AML-193 (cell line): ENCODE measurements at places on chromosomes 16 and 17.

DNA sequence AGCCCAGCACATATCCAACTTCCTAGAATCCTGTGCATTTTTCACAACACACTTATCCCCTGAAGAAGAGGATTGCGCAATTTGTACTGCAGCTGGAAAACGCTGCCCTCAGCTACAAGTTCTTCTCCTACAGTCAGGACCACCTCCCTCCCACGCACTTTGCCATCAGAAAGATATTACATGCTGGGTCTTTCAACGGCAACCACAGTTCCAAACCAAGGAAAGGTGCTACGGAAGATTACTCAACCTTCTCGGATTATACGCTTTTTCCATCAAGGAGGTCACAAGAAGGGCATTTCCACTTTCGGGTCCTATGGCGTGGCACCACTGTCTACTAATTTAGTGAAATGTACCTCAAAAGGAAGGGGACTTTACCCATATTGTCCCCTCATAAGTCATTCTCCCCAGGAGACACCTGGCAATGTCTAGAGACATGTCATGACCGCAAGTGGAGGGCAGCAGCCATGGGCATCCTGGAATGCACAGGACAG lies 35.2 kb downstream of the USP7 start:
- DNase-seq: no peak

DNA sequence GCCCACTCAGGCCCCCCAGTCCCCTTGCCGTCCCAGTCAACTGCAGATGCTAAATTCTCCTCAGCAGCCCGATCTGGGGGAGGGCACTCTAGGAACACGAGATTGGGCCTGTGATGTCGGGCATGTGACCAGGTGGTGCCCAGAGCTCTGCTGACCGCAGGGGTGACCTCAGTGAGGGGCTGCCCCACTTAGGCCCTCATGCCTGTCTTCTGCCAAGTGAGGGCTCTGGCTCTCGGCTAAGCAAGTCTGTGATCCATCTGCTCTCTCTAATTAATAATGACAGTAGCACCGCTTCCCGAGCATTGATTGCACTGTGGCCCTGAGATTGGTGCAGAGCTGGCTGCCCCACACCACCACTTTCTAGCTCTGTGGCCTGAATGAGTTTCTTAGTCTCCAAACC lies 138.8 kb downstream of the MRM1 start:
- no peak for DNase-seq

DNA sequence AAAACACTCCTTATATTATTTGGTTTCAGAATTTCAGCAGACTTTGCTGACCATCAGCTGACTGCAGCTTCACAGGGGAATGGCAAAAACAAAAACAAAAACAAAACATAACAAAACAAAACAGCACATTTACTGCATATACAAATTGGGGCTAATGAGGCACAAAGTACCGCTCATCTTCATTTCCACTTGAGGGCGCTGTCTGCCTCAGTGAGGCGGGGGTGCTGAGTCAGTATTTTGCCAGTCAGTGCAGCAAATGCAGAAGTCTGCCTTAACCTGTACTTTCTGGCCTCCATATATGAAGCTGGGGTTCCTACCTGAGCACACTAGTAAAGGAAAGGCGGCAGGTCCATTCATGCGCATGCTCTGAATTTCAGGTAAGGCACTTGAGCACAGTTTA lies 13.5 kb upstream of the DYNLRB2 start:
- DNase-seq: peak; percentile 54

DNA sequence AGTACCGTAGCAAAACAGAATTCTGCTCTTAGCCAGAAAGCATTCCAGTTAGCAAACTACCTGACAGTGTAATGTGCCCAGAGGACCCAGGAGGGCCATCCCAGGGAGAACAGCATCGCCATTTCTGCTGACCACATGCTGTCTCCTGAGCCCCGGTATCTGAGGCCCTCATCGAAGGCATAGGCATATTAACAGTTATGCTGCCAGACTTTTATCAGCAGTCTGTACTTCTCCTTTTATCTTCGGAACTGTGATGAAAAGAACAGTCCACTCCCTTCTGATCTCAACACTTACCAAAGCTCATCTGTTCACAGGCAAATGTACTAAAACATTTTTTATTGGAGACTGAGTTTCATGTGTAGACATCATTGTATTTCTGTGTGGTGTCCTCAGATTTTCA lies 236.4 kb downstream of the PRKCA start:
- no peak for DNase-seq

GRCh38 chr17:44969144-44969780 lies 1.2 kb upstream of the C1QL1 start:
- DNase-seq: no peak

- DNase-seq: no peak
Measured at GRCh38 chr17:17061516-17061915, 19.3 kb downstream of the MPRIP start.

DNA sequence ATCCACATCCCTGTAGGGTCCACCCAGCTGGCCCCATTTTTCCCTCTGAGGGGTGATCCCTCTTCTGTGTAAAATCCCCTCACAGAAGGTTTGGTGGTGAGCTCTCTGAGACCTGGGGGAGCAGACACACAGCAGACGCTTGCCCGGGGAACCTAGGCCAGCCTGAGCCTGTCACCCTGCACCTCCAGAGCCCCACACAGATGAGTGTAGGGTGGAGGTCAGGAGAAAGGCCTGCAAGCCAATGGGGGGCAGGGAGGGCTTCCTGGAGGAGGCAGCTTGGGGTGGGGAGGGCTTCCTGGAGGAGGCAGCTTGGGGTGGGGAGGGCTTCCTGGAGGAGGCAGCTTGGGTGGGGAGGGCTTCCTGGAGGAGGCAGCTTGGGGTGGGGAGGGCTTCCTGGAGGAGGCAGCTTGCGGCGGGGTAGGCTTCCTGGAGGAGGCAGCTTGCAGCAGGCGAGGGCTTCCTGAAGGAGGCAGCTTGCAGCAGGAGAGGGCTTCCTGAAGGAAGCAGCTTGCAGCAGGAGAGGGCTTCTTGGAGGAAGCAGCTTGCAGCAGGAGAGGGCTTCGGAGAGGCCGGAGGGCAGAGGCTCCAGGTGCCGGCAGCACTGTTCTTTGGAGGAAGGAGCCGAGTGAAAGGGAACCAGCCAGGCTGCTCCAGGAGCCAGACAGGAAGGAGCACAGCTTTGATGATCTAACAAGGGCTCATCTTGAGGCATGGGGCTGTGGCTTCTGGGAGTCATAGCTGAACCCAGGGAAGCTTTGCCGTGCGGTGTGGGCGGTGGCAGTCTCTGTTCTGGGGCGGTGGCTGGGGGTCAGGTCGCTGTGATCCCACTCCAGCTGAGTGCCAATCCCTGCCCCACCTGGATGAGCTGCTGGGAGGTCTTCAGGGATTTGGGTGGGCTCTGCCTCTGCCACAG lies 83.7 kb upstream of the ZNF469 start:
- no peak for DNase-seq

DNA sequence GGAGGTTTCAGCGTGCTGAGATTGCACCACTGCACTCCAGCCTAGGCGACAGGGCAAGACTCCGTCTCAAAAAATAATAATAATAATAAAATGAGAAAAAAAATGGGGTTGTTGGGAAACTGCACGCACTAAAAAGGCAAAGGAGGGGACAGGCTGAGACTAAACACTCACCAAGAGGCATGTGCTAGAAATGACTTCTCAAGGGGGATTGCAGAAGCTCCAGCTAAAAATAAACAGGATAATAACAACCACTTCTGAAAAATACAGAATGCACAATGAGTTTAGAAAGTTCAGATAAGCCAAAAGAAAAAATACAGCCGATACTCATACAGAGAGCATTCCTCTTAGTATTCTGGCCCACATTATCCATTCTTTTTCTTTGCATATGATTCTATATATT lies 15.1 kb upstream of the TIMP2 start:
- DNase-seq: no peak

- no peak for DNase-seq
Measured at GRCh38 chr17:2723505-2723996, 12.0 kb upstream of the CLUH start.

GRCh38 chr17:75842963-75843576 lies 1.1 kb downstream of the UNC13D start:
- no peak for DNase-seq

DNA sequence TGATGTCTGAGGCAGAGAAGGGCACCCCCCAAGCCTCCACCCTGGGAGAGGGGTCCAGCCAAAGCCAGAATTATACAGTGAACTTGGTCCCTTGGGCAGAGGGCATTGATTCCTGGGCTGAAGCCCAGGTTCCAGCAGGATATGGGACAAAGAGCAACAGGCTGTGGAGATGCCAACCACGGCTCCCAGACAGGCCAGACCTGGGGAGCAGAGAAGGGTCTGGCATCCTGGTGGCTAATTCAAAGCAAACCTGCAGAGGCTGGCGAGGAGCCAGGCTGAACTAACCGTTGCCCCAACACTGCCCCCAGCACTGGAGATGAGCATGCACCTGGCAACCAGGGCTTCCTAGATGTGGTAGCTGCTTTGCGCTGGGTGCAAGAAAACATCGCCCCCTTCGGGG lies 3.0 kb downstream of the CES3 start:
- no peak for DNase-seq

DNA sequence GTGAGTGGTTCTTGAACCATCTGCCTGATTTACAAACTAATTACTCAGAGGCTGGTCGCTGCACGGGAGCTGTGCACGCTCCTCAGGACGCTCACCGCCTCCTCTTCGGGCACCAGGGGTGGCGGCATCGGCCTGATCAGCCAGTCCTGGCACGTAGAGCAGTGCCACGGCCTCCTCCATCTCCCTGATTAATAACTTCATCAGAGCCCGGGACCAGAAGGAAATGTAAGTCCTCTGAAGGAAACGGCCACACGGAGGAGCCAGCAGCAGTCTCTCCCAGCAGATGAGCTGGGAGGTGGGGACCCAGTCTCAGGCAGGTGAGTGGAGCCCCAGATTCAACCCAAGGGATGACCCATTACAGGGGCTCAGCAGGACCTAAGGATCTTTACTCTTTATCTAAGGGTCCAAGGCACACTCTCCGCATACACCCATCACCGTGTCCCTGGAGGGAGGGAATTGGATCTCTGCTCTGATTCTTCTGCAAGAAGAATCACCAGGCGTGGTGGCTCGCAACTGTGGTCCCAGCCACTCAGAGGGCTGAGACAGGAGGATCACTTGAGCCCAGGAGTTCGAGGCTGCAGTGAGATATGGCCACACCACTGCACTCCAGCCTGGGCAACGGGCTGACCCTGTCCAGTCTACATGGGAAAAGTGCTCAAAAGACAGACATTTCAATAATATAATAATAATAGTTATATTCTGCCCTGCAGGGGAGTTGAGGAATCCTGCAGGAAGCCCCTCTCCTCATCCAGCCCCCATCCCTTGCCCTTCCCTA lies 366.5 kb downstream of the SEC14L1 start:
- DNase-seq: no peak

DNA sequence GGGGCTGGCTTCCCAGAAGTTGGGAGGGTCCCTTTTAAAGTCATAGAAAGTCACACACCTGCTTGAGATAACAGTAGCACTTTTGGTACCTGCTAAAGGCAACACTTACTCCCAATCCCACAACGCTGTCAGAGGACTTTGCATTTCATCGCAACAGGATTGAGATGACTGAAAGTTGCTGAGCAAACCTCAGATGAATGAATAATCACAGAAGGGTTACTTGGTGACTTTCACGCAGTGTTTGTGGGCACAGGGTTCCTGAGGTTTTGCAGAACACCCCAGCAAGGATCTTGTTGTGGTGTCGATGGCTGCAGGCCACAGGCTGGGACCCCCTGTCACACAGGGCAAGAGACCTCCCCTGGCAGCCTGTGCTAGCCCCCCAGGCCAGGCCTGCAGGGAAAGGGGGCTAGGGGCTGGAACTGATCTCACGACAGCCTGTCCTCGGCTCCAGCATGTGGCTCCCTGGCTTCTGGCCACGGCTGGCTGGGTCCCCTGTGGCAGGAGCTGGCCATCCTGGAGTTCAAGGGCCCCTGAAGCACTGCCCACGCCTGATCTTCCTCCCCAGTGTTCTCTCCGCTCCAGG lies 79.4 kb upstream of the CBX4 start:
- DNase-seq: no peak

DNA sequence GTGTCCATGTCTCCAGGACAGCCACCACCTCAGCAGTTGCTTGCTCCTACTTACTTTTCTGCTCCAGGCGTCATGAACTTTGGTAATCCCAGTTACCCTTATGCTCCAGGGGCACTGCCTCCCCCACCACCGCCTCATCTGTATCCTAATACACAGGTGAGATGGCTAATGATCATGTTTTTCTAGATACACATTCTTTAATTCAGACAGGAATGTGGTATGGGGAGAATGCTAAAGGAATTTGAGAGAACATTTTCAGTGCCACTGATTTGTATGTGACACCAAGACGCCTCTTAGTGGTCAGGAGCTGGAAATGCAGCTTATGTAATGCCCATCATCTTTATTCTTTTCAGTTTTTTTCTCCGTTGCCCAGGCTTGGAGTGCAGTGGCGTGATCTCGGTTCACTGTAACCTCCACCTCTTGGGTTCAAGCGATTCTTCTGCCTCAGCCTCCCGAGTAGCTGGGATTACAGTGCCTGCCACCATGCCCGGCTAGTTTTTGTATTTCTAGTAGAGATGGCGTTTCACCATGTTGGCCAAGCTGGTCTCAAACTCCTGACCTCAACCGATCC lies 8.9 kb upstream of the RAPGEFL1 start:
- DNase-seq: peak; percentile 77

DNA sequence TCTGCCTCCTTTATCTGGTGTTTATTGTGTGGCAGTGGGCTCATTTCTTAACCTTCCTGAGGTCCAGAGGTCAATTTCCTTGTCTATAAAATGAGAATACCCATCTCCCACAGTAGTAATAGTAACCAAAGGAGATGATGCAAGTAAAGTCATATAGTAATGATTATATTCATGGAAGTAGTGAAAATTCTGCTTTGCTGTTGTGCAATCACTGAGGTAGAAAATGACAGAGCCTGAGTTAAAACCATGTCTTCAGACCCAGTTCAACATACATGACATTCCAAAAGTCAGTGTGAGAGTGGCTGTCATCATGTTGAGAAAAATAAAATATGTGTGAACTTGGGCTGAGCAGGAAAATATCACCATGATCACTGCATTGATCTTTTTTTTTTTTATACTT lies 864 bp upstream of the UMOD start:
- no peak for DNase-seq

- no peak for DNase-seq
Measured at GRCh38 chr17:4599505-4600281, 15.4 kb downstream of the SMTNL2 start.

- no peak for DNase-seq
Measured at GRCh38 chr17:77774182-77774581, 184.3 kb upstream of the TNRC6C start.

- DNase-seq: no peak
Measured at GRCh38 chr16:56647641-56648431, 3.9 kb upstream of the MT1B start.

DNA sequence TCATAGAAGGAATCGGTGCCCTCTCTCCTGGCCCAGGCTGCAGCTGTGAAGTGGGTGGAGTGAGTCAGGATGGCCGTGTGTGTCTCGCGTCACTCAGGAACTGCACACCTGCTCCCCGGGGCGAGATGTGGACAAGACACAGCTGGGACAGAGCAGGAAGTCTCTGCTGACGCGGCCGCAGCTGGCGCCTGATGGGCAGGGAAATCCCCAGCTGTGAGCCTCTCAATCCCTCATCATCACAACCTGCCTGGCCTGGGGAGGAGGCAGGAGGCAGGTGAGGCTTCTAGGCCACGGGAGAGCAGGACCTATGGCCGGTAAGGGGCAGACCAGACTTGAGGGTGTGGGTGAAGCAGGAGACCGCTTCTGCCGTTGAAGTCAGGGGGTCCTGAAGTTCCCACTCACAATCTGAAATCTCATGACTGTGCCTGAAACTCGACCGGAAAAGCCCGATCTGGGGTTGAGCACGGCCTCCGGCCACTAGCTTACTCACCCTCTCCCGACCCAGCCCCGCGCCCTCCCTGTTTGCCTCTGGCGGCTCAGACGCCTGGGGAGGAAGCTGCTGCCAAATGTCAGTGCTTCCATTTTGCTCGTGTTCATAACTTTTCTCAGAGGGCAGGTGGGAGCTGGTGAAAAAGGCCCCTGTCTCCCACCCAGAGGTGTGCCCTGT lies 1.1 kb upstream of the TRPV3 start:
- no peak for DNase-seq
